ENCODE measurements at places on chromosomes 2 and 18.

- no peak for DNase-seq
These were observed 317.1 kb upstream of the CWC22 start for GRCh38 chr2:180324182-180324581.

- peak; percentile 66 for DNase-seq
These were observed 61.0 kb downstream of the ZAP70 start for GRCh38 chr2:97774425-97774824.

DNA sequence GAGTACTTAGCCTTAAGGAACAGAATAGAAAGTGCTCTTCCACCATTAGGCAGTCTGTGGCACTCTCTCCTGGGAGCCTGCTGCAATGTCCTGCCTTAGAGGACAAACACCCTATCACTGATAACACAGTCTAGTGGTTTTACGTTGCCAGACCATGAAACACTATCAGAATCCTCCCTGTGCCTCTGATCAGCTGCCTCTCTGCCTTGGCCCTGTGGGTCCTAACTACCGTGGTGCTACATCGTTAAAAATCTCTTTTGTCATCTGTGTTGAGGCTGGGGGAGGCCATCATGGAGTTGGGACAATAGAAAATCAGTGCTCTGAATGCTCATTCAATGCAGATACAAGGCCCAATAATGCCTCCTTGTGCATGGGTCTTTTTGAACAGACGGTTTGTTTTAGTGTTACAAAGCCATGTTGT is 11.9 kb upstream of the APCDD1 start:
- DNase-seq: no peak

DNA sequence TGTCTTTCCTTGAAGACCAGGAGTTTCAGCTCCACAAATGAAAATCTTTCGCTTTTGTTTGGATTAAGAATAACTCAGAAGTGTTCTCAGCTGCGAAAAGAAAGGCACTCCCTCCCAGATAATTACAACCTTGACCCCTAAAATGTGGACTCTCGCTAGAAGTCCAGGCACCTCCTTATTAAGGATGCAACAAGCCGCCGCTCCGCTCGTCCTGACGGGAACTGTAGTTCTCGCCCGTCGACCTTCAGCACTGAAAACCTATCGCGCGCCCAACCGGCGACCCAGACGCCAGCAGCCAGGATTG is 559 bp downstream of the IMMT start:
- no peak for DNase-seq

DNA sequence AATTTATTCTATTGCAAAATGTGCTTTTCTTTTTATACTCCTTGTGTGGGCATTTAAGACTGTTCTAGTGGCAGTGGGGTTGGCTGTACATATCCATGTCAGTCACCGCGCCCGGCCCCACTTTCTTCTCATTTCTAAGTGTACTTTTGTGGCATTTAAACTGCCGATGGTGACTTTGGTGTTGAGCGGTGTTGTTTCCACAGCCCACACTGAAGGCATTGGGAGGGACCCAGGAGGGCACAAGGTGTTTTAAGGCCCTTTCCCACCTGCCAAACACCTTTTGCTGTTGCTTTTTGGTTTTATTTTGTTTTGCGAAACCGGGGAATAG is 369.7 kb downstream of the MTX2 start:
- DNase-seq: no peak

GRCh38 chr2:80014637-80015036 is 289.9 kb downstream of the LRRTM1 start:
- no peak for DNase-seq

DNA sequence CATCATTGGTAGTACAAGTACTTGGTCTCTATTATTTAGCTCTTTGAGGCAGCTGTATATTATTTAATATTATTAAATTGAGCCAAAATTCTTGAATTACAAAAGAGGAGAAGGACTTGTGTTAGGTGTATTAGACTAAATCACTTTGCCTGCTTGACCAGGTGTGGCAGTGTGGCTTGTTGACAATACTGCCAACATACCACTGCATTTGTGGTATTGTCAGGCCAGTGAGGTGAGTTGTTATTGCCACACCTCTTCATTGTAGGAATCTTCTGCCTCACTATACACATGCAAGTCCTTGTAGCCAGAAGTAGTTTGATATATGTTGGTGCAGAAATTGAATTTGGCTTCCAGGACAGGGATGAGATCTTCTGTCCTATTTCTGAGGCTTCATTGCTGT is 40.5 kb downstream of the CYP20A1 start:
- DNase-seq: no peak

DNA sequence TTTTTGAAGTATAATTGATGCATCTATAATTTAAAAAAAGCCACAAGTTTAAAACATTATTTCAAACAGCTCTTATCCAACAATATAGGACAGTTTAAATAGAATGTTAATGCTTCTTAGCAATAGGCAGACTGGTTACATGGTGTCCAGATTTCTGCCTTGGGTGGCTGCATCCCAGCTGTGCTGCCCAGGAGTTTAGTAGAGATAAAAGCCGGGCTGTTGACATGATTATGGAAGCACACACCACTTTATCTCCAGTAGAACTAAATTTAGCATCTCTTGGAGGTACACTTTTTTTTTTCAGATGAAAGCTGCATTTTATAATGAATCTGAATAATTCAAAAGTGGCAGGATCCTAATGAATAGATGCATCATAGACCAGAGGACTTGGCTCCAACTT is 309.7 kb downstream of the PLCL1 start:
- DNase-seq: no peak

DNA sequence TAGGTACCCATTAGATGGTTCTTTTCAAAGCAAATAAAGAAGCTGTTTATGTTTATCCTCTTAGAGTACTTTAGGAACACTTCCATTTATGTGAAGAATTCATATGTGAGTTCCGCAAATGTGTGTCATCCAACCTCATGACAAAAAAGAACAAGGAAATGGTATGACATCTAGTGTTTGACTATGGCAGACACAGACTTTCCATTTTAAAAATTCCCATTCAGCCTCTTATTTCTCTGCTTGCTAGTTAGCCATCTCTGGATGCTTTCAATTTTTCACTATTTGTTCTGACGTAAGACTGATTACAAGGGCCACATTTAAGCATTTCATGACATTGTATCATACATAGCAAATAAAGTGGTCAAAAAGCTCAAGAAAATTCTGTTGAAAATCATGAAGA is 103.0 kb downstream of the ZAP70 start:
- no peak for DNase-seq

DNA sequence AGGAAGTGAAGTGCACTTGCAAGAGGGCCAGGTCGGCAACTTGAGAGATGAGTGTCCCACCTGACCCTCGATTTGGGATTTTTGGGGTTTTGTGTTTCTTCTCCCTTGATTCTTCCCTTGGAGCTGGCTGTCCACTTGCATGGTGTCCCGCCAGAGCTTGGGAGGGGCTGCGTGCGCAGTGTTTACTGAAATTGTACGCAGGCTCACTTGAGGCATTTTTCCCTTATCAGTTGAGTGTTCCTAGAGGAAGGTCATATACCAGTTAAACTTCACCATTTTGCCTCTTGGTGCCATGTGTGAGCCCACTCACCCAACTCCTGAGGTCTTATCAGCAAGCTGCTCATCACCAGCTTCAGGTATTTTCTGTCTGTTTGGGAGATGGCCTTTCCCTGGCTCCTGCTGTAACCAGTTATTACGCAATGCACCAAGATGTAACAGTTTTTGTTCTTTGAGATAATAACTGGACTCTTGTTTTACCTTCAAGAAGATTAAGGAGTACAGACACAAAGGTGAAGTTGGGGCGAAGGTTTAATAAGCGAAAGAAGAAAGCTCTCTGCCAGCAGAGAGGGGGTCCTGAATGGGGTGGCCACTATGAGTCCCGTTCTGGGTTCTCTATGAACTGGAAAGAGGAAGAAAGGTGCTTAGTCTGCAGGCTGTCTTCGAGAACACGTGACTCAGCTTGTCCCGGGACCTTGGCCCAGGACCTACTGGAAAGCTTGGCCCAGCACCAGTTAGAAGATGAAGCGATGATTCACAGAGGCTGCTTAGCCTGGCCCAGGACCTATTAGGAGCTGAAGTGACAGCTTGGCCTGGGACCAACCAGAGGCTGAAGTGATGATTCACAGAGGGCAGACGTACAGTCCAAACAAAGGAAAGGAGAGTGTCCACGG is 21.5 kb upstream of the TXNL4A start:
- DNase-seq: peak; percentile 57

GRCh38 chr2:149005471-149006077 is 32.9 kb upstream of the LYPD6B start:
- no peak for DNase-seq

GRCh38 chr18:40006634-40007033 is 1948.4 kb upstream of the PIK3C3 start:
- no peak for DNase-seq

DNA sequence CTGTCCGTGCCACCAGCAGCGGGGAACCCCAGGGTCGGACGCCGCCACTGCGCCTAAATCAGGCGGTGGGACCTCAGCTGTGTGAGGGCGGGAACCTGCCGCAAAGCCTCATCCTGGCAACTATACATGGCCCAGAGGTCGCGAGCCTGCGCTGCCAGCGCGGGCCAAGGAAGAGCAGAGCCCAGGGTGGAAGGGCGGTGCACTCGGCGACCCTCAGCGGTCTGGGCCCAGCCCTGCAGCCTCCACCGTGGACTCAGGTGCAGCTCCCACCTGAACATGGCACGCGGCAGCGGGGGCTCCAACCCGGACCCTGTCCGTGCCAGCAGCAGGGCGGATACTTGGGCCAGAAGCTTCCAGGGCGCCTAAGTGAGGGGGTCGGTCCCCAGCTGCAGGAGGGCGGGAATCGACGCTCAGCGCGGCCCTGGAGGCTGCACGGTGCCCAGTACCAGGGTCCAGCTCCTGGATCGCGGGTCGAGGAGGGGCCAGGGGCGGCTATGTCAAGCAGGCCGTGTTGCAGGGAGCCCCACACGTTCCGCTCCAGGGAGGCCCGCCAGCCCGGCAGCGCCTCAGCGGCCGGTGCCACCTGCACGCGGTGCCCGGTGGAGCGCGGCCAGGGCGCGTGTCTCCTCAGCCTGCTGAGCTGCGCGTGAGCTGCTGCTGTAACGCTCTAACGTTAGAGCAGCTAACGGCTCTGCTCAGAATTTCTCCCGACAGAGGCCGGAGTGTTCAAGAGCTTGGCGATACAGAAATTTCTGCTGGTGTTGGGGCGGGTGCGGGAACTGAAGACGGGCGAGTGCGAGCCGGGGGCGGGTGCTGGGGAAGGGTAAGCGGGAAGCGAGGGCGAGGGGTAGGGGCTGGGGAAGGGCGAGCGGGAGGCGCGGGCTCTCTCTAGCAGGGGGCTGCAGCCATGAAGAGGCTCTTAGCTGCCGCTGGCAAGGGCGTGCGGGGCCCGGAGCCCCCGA is at the start of gene ANKRD30B:
ANKRD30B (plus strand) TSS at position 660 of the 962 bp plus-strand sequence; CDS start at position 908, 248 bp downstream.
- no peak for DNase-seq

DNA sequence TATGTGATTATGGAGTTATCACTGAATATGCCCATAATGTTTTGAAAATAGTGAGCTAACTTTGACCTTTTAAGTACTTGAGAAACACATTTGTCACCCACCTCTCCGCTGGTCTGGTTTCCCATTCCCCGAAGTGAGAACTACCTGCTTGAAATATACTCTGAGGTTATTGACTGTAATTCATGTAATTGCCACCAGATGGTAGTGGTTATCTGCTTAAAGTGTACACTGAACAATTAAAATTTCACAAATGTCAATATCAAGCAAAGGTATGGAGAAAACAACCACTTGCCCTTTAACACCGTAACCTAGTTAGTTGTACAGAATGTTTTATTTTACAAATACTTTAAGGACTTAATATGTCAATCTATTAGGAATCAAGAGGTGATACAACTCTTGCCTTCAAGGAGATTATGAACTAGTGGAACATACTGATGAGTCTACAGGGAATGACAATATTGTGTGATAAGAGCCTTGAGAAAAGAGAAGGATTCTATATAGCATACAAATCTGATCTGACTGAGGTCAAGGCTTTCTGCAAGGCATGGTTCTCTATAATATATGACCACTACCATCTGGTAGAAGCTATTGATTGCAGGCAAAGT is 316.8 kb upstream of the KCNH7 start:
- DNase-seq: peak; percentile 23

- no peak for DNase-seq
These were observed 23.7 kb upstream of the ROCK2 start for GRCh38 chr2:11368059-11368572.

DNA sequence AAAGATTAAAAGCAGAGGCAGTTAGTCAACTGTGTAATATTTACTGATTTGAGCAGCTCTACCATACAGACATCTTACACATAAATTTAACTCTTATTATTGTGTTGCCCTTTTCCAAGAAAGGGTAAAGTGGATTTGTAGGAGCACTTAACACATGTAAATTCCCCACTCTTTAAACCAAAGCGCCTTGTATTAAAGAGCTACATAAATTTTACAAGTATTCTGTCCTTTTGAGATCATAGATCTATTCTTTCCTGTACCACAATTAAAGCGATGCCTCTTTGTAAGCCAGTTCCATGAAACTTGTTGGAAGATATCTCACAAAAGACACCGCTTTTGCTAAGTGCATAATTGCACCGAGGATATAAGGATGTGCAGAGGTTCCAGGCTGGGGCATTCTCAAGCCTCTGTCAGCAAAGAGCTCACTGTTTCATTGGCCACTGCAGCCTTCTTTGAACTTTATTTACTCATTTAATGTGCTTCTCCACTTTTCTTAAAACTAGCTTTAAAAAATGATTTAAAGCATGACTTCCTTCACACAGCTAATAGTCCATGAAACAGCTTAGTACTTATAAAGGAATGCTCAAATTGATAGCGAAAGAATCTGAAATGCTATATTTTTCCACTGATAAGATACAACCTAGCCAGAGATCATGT is 520.0 kb upstream of the TCF4 start:
- no peak for DNase-seq

DNA sequence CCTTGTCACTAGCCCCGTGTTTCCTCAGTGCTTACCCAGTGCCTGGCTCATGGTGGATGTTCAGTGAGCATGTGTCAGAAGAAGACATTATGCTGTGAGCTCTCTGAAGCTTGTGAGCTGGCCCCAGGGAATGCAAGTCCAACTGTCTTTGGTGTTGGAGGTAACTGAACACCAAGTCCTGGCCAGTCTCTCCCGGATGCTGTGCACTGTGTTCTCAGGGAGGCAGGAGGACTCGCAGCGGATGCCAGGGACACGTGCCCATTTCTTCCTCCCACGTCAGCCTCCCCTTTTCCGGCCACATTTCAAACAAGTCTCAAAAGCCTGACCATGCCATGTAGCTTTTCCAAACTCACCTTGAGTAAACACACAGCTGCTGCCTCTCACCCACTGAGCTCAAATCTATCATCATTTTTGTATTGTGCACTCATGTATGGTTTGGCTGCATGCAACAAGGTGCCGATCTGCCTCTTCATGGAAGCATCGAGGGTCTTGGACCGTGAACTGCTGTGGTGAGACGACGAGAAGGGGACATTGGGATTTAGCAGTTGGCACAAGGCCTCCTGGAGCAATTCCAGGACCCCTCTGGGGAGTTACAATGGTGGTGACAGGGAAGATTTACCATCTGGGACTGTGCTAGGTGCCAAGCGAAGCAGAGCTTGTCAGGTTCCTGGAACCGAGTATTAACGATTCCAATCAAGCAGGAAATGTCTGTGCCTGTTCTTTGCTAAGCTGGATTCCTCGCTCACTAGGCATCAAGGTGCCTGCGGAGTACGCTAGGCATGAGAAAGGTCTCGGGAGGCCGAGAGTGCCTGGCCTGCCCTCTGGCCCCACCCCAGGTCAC is 44.4 kb upstream of the MGAT4A start:
- no peak for DNase-seq

Data from HTR-8/SVneo (cell line).